Inflammatory macrophage (primary cell): ENCODE measurements at places on chromosomes 13 and 19.
A peak's percentile ranks its signal among the peaks of the same experiment; 100 is the strongest.

GRCh38 chr19:47239610-47240296, 8.8 kb upstream of the BBC3 start:
- no peak for DNase-seq

- no peak for DNase-seq
Observed at GRCh38 chr13:107992542-107992941, 222.8 kb downstream of the LIG4 start.

DNA sequence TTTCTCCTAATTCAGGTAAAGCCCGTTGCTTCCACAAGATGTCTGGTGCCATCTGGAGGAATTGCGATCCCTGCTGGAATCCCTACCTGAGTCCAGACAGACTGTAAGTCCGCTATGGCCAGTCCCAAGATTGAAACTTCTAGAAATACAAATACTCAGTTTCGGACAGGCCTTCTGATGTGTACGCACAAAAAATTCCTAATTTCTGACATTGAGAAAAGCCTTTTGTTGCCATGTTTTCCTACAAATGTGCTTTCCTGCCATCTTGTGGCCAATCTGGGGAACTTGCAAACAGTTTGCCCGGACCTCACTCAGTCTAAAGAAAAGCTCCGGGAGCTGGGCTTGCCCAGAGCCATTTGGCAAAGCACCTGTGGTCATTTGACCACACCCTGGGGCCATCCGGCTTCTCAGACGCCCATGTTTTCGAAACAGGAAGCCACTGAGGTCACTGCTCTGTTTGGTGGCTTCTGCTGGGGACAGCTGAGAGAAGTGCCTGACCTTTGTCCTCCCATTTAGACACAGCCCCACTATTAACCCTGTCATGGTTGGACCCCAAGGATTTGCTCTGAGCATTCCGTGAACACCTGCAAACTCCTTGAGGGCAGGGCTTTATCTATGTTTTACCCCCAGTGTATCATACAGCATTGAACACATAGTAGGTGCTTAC, 79.4 kb downstream of the SLC15A1 start:
- peak; percentile 71 for DNase-seq

- peak; percentile 47 for DNase-seq
Observed at GRCh38 chr13:100203696-100204367, 114.9 kb downstream of the PCCA start.

- peak; percentile 25 for DNase-seq
Observed at GRCh38 chr19:50817941-50818858, 5.4 kb downstream of the KLK1 start.

- no peak for DNase-seq
Observed at GRCh38 chr19:29819986-29820385, 8.2 kb downstream of the CCNE1 start.

GRCh38 chr19:56823956-56824355, 16.6 kb downstream of the PEG3 start:
- no peak for DNase-seq
